Activated T-helper 17 cell treated with anti-CD3 and anti-CD28 coated beads, Interleukin-2, amount 50 U/mL, for 72 hours (primary cell): ENCODE measurements at places on chromosomes 3 and 15. TPM values are rescaled to one million over a fixed set of nuclear protein-coding genes. Genes with fewer than 3 reads are reported as not detected.

DNA sequence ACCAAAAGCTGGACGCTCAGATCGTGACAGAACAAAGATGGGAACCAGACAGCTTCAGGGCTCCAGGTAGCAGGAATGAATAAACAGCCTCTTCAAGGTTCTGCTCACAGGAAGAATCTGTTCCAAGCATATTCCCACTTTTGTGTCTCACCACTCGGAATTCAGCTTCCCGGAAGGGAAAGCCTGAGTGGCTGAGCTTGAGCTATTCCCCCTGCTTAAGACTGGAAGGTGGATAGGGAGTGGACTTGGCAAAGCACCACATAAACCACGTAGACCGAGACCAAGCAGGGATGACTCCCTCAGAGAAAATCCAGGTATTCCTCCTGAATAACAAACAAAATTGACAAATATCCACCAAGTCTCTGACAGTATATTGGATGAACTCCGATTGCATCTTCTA lies 180.2 kb upstream of the NR2F2 start:
- no peak for ATAC-seq

DNA sequence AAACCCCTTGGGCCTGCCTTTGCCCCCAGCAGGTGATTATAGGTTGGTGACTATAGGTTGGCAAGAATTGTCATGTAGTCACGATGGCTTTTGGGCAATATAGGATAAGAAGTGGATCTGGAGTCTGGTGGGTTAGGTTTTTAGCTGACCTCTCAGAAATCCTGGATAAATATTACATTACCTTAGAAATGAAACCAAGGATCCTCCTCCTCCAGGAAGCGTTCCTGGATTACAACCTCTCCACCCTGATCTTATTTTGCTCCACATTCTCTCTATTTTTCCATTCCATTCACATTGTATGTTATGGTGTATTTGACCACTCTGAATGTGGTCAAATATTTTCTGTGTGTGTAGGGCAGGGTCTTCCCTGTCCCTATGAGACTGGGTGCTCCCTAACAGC lies 82.3 kb downstream of the SEMA5B start:
- no peak for ATAC-seq

- ATAC-seq, result no peak
Measured at GRCh38 chr3:141782386-141782932, 19.3 kb downstream of the GRK7 start.

- ATAC-seq, result no peak
Measured at GRCh38 chr3:64667138-64667537, 20.7 kb downstream of the ADAMTS9 start.

Gene FBLN2
- total RNA-seq, result not detected
